ENCODE measurements at places on chromosomes 3 and 15.

GRCh38 chr3:5972586-5972985, 785.1 kb downstream of the EDEM1 start:
- DNase-seq = no peak

DNA sequence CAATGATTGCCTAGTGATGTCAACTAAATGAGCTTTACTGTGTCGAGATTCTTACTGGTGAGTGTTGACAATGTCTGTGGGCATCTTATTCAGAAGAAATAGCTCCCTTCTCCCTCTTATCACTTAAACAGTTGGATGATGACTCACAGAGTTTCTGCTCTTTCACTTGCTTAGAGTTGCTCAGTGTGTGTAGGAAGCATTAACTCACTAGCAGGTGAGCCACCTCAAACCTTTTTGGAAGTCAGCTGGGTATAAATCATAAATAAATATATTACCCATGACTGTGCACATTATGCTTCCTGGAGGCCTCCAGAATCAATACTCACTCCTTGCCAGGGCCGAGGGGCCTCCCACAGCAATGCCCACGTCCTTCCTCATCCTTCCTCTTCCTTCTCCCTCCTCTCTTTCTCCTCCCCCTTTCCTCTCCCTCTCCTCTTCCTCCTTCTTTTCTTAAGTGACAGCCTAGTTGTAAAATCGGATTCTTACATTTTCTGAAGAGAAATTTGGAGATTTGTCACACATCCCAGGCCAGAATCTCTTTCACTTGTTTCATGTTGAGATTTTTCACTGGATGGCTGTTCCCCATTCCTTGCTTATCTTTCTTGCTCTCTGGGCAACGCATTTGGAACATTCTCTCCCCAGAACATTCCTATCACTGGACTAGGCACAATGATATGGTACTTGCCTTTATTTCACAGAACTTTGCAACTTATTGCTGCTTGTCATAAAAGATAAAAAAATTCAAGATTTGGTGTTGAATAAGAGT, 17.5 kb downstream of the SHC4 start:
- no peak for DNase-seq

DNA sequence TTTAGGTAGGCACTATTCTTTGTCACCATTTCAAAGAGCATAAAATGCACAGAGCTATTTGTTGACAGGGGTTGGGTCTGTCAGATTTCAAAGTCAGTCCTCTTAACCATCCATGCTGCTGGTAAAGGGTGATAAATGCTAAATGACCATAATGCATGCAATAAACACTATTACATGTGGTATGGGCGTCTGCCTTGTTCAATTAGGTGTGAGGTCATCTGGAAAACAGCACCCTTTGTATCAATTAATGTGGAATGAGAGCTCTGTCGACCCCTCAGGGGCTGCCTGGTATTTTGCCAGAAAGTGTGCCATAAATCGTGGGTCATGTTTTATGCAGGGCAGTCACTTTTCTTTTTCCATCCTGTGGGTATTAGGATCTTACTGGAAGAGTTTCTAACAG, 235.6 kb downstream of the SV2B start:
- DNase-seq = no peak

DNA sequence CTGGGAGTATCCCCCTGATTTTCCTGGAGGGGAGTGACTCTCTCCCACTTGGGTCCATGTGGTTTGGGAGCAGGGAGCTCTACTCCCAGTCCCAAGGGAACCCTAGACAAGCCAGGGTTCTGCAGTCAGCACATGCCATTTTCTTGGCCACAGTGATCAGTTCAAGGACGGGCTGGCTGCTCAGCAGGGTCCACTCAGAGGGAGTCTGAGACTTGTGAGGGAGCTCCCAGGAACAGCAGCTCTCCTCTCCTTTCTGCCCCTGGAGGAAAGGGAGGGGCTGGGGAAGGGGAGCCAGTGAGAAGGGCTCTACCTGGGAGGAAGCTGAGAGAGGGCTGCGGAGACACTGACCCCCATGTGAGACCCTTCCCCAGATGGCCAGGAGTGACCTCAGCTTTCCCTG, 29.1 kb upstream of the LMCD1 start:
- DNase-seq = no peak

DNA sequence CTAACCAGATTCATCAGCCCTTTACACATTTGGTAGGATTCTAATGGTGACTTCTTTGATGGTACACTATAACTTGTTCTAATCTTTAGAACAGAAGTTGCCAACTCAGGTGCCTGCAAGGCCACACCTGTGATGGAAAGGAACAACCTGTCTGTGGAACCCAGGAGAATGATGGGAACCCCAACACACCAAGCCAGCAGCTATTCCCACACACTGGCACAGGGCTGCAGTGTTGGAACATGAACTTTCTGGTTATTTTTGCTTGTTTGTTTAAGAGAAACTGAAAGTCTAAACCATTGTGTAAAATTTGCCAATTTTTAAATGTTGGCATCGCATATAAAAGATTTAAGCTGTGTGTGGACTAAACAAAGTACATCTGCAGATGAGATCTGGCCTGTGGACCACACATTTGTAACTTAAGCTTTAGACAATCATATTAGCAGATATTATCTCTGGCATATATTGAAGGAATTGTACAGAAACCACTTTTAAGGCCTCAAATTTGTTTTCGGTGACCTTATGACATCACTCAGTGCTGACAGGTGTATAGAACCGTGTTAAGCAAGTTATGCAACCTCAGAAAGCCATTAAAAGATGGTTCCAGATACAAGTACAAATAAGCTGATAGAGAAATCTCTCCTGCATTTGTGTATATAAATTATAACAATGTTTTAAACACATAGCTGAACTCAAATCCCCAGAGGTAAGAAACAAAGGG, 242.9 kb downstream of the SLC9A9 start:
- DNase-seq = no peak

DNA sequence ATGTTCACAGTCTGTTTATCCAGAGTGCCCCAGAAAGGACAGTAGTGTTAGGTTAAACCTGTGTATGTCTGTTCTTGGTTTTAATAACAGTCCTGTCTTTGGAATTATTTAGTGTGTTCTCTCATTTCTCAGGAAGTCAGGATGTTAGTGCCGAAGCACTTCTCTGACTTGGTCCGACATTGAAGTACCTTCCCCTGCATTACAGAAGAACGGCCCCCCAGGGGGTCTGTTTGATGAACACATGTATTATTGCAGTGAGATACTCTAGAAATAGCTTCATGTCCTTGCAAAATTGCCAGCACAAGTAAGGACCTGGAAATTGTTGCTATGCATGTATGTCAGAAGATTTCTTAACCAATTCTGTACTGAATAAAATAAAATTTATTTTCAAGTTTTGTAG, 110.9 kb downstream of the IGF1R start:
- DNase-seq = no peak

GRCh38 chr3:189260556-189261493, 89.1 kb downstream of the TPRG1 start:
- no peak for DNase-seq

GRCh38 chr15:42092398-42093318, 1.7 kb downstream of the PLA2G4D start:
- DNase-seq = no peak

- no peak for DNase-seq
These were observed 45.0 kb downstream of the CLEC3B start for GRCh38 chr3:45071075-45071474.

- DNase-seq = no peak
These were observed 146.0 kb downstream of the IL20RB start for GRCh38 chr3:137103739-137104138.

GRCh38 chr3:41477399-41478014, 278.2 kb downstream of the CTNNB1 start:
- DNase-seq = no peak

GRCh38 chr3:171753665-171754408, 56.4 kb downstream of the PLD1 start:
- no peak for DNase-seq

DNA sequence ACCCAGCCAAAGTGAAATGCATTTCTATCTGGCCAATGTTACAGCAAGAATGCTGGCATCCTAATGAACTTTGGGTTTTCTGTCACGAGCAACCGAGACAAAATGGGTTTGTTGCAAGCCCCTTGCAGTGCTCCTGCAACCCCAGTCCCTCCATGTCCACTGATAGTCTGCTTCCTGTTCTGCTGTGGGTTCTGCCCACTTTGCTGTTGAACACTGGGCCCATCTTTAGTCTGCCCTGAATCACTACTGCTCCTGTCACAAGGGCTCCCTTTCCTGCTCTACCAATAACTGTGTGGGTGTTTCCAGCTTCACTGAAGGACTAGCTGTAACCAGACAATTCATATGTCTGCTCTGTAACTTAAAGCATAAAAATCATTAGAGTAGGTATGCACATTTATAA, 12.7 kb upstream of the OXSR1 start:
- no peak for DNase-seq

DNA sequence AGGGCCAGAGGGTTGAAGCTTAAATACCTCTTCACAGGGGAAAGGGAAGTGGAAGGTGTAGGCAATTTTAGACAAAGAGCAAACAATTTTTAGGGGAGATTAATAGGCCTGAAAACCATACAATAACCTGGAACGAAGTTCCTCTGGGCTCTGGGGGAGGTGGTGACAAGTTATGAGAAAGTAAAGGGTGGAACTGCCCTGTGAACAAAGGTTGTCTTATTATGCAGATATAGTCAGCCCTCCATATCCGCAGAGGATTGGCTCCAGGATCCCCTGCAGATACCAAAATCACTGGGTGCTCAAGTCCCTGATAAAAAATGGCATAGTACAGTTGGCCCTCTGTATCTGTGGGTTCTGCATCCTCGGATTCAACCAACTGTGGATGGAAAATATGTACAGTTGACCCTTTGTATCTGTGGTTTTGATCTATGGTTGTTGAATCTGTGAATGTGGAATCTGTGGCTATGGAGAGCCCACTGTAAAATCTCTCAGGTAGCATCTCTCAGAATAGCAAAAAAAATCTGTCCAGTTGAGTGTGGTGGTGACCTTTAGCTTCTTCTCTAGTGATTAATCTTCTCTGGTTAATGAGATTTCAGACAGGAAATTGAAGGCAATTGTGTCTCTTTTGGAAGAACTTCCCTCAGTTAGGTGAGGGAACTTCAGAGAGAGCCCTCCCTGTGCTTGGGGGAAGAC, 40.2 kb downstream of the CLEC3B start:
- no peak for DNase-seq

DNA sequence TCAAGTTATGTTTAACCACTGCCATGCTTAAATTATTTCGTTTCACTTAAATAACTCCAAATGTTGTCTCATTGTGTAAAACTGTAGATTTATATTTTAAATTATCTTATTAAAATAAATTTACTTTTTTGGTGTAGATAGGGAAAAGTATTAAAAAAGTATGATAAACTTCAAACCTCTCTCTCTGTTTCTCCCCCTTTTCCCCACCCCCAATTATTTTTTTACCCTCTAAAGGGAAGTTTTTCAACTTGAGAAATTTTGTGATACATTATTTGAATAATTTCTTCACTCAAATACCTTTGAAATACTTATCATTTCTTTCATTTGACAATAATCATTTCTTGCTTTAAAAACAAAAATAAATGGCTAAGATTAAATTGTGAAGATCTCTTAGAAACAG, 66.9 kb upstream of the EIF1B start:
- no peak for DNase-seq

DNA sequence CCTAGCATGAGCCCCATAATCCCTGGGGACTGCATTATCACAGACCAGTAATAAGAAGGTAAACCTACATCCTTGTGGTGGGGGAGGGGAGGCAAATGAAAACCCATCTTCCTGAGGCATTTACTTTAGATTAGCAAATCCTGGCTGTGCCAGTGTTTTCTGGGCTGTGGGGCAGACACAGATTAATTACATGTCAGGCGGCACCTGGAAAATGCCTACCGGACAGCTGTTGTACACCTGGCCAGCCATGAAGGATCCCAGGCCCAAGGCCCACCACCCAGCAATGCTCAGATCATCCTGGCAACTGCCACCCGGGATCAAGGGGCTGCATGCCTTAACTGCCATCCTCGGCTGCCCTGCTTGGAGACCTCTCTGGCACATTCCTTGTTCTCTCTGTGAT, 59.1 kb upstream of the RASA2 start:
- DNase-seq = no peak

DNA sequence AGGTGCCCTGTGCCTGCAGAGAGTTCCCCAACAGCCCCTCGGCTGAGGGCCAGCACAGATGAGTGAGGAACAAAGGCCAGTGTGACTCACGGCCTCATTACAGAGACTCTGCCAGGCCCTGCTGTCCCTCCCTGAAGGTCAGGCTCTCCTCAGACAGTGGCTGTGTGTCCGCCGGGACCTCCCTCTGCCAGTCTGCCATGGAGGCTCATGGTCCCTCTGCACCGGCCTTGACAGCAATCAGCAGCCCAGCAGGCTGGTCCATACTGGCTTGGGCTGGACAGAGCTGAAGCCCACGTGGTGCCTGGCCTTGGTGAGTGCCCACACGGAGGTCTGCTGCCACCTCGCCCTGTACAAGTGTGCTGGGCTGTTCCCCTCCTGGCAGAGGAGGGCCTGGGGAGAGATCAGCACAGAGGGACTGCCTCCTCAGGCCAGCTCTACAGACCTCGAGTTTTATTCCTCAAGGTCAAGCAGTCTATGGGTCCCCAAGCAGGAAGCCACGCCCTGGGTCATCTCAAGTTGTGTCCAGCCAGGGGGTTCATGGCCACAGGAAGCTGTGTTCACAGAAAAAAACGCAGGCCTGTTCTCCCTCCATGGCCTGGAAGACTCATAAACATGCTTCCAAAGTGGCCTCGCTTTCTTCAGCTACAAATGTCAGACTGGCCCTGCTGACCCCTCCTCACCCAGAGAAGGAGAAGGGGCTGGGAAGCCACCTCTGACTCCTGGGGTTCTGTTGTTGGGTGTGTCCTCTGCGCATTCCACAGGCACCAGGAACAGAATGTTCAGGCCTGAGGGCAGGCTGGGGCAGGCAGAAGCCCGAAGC, 27.0 kb downstream of the SLC41A3 start:
- no peak for DNase-seq

DNA sequence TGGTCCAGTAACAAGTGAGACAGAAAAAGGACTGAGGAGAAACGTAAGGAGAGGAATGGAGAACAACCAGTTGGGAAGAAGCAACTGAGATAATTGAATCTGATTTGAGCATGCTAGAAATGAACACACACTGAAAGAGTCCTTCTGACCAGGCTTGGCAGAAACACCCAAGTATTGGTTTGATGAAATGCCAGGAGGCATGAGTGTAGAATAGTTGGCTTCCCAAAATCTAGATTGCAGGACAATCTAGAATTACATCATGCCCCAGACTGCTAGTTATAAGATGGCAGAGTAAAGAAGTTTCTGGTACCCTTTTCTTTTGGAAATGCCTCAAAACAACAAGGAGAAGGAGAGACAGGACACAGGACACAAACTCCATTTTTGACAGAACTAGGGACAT, 189.7 kb upstream of the STT3B start:
- no peak for DNase-seq

DNA sequence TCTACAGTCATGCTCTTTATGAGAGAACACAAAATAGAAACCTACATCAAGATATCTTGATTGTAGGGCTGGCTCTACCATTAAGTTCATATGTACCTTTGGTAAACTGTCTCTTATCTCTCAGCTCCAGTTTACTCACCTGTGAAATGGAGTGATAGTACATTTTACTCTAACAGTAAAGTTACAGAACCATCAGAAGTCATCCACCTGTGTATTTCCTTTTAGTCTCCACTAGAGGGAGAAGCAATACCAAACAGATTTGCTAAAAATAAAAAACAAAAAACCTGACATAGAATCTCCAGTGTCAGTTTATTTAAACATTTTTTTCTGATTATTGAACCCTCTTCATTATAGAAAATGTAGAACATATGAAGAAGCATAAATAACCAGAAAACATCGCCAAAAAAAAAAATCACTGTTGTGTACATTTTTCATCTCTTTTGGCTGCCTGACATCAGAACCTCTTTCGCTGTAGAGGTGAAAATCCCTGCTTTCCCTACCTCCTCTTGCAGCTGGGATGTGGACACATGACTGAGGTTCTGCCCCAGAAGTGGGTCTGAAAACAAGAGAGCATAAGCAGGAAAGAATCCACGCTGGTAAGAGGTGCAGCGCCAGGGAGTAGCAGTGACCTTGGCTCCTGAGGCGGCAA, 48.7 kb upstream of the WDR72 start:
- DNase-seq = no peak

Data from NCI-H1436 (cell line).